ENCODE measurements at places on chromosomes 5 and 9.

- no peak for DNase-seq
These were observed 217.9 kb downstream of the HSPA4 start for GRCh38 chr5:133269691-133270090.

DNA sequence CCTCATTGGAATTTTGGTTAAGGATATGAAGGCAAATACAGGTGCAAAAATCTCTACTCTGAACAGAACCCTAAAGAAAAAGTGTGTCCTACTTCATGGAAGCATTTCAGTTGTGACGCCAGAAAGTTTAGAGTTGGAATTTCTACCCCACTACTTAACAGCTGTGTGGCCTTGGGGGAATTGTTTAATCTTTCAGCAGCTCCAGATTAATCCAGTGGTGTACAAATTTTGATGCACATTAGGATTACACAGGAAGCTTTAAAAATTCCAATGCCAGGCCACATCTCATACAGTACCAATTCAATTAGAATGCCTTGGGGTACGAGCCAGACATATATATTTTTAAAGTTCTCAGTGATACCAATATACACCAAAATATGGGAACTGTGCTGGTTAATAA lies 266.1 kb downstream of the EDIL3 start:
- DNase-seq: no peak

DNA sequence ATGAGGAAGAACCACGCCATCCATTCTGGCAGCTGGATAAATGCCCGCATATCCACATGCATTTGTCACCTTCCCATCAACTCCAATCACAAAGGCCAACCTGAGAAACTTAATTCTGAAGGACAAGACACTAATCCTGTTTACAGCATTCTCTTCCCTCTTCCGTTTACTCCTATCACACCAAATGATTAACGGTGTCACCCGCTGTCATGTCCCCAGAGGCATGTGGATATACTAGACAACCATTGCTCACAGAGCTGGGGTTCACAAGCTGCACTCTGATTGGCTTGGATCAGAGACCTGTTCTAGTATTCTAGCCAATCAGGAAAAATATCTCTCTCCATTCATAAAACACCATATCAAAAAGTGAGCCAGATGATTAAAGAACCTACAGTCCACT lies 3.6 kb downstream of the MACROH2A1 start:
- DNase-seq: no peak

DNA sequence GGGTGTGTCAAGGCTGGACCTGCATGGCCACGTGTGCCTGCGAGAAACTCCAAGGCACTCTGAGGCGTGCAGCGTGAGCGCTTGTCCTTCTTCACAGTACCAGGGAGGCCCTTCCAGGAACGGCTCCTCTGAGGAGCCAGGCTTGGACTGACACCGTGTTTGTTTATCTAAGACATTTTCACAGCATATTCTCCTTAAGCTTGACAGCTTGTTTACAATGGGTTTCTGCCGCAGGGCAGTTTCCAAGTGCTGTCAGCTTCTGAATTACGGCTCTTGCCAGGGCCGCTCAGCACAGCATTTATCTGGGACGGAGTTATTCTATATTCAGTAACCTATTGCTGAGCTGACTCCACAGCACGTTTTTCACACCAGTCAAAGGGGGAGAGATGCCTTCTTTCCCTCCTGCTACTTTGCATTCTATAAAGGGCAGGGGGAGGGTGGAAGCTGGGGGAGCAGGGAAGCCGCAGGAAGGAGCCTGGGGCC lies 98.4 kb downstream of the LMNB1 start:
- DNase-seq: no peak

DNA sequence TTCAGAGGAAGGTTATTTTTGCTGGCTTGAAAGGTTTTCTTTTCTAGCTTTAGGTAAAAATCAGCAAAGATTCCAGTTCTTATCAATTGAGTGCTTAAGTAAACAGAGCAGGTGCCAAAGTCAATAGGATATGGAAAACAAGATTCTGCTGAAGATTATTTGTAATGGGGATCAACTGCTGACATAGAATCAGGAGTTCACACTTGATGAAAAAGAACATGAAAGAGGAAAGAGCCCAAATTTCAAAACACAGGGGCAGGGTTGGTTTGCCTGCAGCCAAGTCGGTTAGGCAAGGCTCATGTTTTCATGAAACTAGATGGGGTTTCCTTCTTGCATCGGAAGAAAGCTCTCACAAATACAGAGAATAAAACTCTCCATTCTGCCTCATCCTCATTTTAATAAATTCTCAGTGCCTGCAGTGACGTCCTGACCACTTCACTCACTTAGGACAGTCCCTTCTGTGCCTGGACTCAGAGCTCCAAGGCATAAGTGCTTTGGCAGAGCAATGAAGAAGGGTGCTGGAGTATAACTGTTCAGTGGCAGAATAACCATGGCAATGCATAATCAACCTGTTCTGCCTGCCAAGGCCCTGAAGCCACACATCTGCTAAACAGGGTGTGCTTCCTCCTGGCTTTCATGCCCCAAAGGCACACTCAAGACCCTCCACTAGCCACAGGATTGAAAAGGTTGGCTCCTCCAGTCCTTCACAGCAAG lies 179.6 kb downstream of the GNAQ start:
- no peak for DNase-seq

- DNase-seq: no peak
These were observed 15.2 kb downstream of the ZBTB5 start for GRCh38 chr9:37449862-37450632.

- DNase-seq: no peak
These were observed 136.6 kb downstream of the PIK3R1 start for GRCh38 chr5:68352166-68352565.

All from activated gamma-delta T cell (primary cell).